ENCODE measurements at places on chromosomes 12 and 14.

DNA sequence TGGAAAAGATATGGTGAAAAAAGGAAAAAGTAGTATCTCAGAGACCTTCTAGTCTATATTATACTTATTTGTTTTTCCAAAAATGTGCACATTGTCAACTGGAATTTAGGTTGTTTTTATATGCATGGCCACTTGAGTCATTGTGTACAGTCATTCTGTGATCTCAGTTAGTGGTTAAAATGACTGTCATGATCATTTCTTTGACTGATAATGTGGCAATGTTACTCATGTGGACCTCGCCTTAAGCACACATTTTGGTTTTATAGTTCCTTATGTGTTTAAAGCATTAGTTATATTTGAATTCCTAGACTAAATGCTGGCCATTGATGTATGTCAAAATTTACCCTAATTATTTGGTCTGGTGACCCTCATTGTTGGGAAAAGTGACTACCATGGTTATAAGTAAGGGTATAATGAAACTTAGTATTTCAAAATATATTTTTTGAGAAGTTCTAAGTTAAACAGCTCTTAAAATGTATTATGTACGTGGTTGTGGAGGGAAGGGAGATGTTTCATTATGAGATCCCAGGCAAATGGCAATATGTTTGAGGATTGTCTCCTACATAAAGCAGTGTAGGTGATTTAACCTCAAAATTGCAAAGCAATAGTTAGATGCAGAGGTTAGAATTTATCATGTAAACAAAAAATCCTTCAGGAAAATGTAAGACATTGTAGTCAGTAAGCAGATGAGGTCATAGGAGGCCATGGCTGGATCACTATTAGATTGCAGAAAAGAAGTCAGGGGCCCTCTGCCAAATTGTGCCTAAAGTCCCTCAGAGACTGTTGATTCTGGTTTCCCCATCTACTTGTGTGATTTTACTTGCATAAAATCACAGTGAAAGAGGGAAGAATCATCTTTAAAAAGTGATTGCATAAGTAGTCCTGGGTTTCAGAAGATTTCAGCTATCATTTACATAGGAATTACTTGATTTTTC lies 17.5 kb downstream of the PNMA1 start:
- DNase-seq, result no peak

- no peak for DNase-seq
Observed at GRCh38 chr12:66500841-66501240, 178.0 kb downstream of the GRIP1 start.

- DNase-seq, result no peak
Observed at GRCh38 chr12:13230500-13230899, 34.0 kb downstream of the EMP1 start.

GRCh38 chr14:22563987-22564386 lies 25.0 kb downstream of the DAD1 start:
- DNase-seq, result no peak

DNA sequence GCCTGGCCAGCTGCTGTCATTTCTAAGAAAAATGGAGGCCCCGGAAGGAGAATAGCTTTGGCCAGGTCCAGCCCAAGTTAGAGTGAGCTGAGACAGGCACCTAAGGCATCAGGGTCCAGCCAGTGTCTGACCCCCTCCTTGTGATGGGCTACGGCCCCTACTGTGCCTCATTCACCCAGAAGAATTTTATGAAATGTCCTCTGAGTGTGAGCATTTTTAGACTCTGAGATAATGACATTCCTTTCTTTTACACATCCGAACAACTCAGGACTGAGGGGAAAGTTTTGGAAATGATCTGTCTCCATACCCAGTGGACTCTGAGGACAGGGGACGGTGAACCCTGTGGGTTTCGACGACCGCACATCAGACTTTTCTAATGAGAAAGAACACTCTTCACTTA lies 50.4 kb downstream of the SLC24A4 start:
- DNase-seq, result no peak

DNA sequence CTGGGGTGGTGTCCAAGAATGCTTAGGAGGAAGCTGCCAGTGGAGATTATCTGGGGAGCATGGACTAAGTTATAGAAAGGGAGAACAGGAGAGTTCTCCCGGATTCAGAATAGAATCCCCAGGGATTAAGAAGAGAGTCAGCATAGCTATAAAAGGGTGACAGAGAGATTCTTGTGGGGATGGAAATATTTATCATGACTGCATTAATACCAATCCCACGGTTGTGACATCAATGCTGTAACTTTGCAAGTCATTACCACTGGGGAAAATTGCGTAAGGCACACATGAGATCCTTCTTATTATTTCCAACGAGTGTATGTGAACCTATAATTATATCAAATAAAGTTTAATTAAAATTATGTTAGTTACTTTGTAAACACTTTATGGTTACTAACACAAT lies 447.9 kb upstream of the TMEM132C start:
- no peak for DNase-seq

DNA sequence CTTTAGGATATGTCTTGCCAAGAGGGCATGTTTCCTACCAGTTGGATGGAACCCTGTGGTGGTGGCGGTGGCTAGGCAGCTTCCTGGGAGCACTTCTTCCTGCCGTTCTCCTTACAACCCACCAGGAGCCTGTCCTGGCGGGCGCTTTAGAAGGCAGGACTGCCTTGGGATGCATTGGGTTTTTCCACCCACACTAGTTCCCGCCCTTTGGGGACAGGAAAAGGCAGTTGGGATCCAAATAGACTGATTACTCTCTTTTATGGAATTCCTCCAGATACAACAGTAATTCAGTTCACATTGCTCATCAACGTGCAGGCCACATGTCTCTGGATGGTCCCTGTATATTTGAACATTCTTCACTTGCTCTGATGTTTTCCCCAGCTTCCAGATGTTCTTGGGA lies 305.7 kb upstream of the SSTR1 start:
- no peak for DNase-seq

DNA sequence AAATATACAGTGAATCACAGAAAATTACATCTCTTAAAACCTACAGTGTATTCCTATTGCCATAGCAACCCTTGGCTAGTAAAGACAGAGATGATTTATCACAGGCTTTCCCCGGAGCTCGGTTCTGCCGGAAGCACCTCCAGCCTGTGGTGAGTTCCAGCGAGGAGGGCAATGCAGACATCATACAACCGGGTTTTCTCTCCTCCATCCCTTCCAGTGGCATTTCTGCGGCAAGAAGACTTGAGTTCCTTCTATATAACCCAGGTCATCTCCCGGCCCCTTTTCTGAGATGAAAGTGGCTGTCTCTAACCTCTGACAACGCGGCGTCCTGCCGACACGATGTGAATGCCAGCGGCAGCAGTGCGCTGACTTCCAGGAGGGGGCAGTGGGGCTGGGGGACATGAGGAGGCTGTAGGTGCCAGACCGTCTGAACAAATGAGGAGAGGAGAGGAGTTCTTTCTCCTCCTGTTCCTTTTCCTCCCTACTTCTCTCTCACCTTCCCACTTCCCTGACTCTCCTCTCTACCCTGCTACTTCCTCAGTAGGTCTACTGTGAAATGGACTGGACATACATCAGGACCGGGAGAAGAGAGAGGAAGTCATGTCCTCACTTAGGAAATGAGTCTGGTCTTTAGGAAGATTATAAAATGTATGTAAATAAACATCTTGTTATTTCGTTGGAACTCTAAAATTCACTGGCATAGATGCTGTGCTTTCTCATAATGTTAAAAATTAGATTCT lies 68.6 kb upstream of the MAX start:
- DNase-seq, result peak; percentile 19

- peak; percentile 83 for DNase-seq
Observed at GRCh38 chr12:56751712-56752598, at the start of gene PRIM1. Gene PRIM1, minus strand, starts transcription at chr12:56752323. Its CDS starts 25 bp downstream, at chr12:56752298.

GRCh38 chr12:117022465-117022864 lies 76.8 kb downstream of the TESC start:
- DNase-seq, result no peak

- DNase-seq, result no peak
Observed at GRCh38 chr14:35389315-35389667, 15.3 kb downstream of the NFKBIA start.

DNA sequence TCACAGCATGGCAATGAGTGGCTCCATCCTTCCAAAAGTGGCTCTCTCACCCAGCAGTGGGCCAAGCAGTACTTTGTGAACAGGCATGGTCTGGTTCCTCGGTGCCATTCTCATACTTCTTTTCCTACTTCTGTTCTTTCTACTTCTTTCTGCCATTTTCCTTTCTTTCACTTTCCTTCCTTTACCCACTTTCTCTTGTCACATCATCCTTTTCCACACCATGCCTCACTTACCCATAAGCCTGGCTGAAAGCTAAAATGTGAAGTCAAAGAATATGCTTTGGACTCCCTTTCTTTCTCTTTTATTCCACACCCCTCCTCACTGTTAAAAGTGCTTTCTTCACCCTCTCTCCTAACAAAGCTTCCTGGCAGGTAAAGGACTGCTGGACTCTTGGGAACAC lies 57.0 kb downstream of the PTHLH start:
- DNase-seq, result no peak

GRCh38 chr12:92472201-92472600 lies 230.6 kb upstream of the PLEKHG7 start:
- no peak for DNase-seq

DNA sequence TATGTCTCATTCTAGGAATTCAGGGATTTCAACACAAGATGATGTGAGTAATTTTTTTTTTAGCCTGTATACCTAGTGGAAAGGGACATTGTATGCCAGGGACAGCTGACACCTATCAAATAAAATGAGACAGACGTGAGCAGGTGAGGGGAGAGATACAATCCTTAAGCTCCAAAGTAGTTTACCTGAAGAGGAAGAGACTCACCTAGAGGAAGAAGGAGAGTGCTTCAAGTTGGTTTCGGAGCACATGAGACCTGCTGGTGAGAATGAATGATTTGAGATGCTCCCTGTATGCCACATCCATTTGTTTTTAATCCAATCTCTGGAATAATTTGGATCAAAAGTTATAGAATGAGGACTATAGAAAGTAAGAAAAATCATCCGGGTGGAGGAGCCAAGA lies 915.4 kb upstream of the FBXO33 start:
- no peak for DNase-seq

DNA sequence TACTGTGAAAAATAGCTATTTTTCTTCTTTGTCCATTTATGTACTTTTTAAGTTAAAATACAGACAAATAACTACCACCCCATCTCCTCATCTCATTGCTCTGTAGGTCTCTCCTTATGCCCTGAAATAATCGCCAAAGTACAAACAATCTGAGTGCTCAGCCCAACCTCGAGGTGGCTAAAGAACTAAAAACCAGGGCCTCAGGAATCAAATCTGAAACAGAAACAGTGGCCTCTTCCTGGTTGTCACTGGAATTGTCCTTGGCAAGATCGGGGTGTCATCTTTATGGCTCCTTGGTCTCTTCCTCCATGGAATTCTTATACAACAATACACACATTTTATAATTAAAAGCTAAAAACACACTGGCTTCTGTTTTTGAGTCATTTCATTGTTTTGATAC lies 182.4 kb downstream of the ASCL1 start:
- no peak for DNase-seq

DNA sequence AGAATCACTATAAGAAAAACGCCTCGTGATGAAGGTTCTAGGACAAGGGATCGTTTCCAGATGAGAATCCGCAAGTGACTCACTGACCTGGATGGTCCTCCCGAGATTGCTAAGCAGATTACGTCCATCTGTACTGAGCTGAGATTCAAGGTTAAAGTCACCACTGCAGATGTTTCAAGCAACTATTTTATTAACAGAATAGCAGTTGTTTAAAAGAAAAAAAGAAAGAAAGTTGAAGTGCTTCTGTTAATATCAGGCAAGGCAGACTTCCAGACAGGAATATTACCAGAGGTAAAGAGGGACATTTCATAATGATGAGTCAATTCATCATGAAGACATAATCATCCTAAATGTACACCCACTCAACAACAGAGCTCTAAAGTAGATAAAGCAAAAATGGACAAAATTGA lies 17.9 kb downstream of the PXN start:
- DNase-seq, result no peak

GRCh38 chr12:3389986-3390385 lies 101.0 kb upstream of the PRMT8 start:
- DNase-seq, result no peak

- DNase-seq, result no peak
Observed at GRCh38 chr14:97271451-97271960, 474.3 kb downstream of the VRK1 start.

DNA sequence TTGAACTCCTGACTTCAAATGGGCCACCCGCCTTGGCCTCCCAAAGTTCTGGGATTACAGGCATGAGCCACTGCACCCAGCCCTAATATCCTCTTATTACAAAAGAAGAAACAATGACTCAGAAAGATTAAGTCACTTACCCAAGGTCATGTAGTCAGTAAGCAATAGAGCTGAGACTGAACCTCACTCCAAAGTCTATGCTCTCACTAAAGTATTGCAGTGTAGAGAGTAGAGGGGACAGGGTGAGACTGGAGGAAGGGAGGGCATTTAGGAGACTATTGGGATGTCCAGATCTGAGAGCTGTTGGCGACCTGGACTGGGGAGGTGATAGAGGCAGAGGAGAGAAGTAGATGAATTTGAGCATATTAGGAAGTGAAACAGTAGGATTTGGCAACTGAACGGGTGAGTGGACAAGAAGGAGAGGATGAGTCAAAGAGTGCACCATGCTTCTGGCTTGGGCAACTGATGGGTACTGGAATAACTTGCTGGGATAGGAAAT lies 11.8 kb downstream of the P2RX7 start:
- DNase-seq, result no peak

DNA sequence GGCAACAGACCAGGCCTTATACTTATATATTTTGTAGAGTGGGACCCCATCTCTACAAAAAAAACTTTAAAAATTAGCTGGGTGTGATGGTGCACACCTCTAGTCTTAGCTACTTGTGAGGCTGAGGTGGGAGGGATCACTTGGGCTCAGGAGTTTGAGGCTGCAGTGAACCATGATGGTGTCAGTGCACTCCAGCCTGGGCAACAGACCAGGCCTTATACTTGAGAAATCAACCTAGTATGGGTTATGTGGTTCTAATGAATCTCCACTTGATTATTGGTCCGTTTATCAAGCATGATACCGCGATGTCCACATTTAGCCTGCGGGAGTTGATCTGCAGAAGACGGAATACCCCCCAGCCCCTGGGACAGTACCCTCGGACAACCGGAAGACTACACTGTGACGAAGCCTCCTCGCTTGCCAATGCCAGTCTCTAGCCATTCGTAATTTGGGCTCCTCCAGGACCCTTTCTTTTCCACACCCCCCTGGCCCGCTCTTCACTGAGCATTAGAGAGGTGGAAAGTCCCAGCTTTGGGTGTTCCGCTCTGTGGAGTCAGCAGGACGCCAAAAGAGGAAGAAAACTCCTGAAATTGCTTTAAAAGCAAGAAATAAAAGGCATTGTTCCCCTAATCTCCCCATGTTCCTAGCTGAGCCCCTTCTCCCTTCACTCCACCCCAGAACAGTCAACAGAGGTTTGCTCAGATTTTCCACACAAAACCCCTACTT lies 19.4 kb downstream of the LTBP2 start:
- DNase-seq, result no peak

DNA sequence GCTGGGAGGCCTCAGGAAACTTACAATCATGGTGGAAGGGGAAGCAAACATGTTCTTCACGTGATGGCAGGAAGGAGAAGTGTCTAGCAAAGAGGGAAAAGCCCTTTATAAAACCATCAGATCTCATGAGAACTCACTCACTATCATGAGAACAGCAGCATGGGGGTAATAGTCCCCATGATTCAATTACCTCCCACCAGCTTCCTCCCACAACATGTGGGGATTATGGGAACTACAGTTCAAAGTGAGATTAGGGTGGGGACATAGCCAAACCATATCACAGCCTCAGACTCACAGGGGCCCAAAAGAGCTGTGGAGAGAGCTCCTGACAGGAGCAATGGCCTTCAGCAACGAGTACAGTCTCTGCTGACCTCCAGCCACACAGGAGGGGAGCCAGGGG lies 151.4 kb downstream of the GXYLT1 start:
- no peak for DNase-seq

GRCh38 chr14:60645126-60645741 lies 4.0 kb downstream of the SIX1 start:
- DNase-seq, result no peak

GRCh38 chr12:112179916-112180315 lies 54.6 kb downstream of the TRAFD1 start:
- no peak for DNase-seq
